Activated T-cell treated with anti-CD3 and anti-CD28 coated beads for 48 hours (primary cell): ENCODE measurements at places on chromosomes 16 and 17.

DNA sequence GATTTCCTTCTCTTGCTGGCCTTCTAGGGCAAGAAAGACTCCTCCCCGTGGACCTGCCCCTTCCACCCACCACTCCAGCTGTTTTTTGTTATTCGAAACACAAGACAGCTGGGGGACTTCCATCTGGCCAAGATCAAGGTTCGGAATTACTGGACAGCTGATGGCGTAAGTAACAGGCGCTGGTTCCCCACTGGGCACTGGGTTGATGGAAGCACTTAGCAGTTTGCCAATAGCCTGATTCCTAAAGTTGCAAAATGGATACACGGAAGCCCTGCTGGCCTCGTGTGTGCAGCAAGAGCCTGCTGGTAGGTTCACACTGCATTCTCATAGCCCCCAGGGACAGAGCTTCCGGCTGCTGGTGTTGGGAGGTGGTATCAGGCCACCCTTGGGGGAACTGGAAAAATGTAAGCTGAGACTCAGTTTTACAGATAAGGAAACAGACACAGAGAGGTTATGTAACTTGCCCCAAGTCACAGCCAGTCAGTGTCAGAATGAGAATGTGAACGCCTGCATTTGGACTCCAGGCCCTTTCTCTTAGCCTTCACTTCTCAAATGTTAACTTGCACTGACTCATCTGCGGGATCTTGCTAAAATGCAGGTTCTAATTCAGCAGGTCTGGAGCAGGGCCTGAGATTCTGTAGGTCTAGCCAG is 171.7 kb downstream of the KATNIP start:
- no peak for DNase-seq

DNA sequence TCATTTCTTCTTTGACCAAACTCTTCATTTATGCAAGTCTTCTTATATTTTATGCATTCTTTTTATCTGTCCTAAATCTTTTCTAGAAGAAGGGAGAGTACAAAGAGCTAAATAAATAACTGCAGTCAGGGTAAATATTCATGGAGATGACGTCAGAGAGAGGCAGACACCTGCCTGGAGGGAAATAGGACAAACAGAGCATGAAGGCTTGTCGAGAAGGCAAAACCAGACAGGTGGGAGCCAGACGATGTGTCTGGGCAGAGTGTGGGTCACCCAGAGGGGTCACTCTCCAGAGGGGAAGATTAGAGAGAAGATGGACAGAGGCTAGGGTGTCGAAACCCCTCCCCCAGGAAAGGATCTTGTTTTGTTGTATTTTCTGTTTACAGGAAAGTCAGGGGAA is 78.3 kb upstream of the RPL38 start:
- DNase-seq, result no peak

DNA sequence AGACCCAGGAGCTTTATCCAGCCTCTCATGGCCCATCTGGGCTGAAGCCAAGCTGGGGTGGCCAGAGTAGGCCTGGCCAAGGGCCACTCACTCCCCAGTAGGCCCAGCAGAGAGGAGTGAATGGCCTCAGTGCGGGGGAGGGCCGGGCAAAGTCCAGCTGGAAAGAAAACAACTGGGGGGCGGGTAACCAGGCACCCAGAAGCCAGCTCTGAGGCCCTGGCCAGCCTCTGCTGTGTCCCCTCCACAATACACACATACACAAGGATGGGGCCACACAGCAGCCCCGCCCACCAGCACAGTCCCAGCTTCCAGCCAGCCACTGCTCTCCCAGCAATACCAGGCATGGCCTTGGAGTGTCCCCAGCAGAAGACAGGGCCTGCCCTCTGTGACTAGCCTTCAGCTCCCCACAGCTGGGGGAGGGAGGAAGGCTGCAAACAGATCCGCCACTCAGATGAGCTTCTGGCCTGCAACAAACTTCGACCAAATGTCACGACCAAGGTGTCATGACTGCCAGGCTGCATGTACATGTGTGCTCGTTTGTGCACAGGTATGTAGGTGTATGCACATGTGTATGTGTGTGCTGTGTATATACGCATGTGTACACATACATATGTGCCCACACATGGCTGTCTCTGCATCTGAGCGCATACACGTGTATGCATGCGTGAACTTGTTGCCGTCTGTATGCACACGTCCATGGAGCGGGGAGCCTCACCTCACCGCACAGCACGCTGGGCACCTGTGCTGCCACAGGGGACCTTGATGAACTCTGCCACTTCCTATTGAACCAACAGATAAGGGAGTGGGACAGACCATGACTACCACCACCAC is 5.0 kb downstream of the CARHSP1 start:
- DNase-seq, result no peak

DNA sequence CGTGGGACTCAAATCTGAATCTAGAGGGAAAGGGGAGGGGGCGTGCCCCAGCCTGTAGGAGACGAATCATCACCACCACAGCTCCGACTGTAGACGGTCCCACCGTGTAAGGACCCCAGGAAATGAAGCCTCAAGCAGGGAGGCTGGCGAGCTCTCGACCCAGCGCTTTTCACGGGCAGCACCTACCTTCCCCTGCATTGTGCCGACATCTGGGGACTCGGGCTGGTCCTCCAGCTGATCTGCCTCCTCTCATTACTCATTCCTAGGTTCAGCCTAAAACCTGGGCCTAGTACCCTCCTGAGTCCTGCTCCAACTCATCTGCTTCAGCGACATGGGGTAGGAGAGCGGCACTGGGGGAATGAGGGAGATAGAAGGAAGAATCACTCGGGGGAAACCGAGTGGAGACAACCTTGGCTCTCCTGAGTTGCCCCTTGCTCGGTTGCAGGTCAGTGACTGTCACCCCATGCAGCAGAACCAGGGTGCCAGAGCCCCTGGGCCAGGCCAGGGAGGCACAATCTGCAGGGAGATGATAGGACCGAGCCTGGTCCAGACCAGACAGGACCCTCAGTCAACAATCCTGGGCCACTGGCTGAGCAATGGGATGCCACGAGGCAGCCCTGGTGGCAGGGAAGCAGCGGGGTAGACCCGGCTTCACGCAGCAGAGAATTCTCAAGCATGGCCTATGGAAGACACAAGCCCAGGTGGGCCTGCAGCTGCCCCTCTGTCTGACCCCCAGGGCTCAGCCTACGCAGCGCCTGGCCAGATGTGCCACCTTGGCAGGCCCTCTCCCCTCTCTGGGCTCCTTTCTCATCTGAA is 833 bp upstream of the BCAR1 start:
- no peak for DNase-seq

DNA sequence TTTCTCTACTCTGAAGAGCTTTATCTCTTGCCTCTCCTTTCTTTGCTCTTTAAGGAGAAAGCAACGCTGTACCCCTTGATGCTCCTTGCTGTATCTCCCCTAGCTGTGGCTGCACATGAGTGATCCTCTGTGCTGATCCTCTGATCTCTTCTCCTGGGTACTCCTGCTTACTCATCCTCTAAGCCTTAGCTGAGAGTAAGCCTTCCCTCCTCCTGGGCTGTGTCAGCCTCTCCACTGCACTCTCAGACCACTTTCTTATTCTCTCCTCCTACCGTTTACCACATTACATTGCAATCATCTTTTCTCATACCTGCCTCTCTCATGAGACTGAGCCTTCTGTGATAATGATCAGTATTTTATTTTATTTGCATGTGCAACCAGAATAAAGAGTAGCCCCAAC is 25.1 kb downstream of the SOX9 start:
- DNase-seq, result no peak

DNA sequence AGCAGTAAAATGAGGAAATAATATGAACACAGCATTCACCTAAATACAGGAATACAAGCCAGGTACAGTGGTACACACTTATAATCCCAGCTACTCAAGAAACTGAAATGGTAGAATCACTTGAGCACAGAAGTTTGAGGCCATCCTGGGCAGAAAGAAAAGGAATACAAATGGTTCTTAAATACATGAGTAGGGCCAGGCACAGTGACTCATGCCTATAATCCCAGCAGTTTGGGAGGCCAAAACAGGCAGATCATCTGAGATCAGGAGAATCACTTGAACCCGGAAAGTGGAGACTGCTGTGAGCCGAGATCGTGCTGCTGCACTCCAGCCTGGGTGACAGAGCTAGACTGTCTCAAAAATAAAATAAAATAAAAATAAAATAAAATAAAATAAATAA is 23.0 kb upstream of the SMG8 start:
- no peak for DNase-seq

- DNase-seq, result no peak
Measured at GRCh38 chr17:74759941-74760340, 11.5 kb downstream of the NHERF1 start.

- no peak for DNase-seq
Measured at GRCh38 chr16:2337431-2338296, 2.9 kb downstream of the ABCA3 start.

DNA sequence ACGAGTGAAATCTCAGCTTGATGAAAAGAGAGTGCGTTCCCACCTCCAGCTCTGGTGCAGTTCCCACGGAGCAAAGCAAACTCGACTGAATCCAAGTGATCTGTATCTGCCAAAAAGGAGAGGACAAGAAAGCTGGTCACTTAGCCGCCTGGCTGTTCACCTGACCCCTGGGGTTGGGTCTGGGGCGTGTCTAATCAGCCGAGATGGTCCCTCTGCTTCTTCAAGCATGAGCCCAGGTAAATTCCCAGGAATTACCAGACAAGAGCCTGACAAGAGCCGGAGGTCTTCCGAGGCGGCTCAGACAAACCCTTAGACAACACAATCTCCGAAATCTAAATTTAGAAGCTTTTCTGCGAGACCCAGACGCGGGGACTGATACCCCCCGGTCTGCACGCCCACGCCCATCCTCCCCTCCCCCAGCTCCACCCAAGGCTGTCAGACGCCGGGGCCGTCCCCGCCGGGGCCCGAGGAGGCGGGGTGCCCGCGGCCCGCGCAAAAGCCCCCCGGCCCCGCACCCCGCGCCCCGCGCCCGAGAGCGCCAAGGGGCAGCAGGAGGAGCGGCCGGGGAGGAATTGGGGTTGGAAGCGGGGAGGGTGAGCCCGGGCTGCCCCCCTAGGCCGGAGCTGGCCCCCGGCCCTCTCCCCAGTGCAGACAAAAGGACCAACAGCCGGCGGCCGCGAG is 674 bp downstream of the ZNF821 start:
- DNase-seq, result peak; percentile 42

DNA sequence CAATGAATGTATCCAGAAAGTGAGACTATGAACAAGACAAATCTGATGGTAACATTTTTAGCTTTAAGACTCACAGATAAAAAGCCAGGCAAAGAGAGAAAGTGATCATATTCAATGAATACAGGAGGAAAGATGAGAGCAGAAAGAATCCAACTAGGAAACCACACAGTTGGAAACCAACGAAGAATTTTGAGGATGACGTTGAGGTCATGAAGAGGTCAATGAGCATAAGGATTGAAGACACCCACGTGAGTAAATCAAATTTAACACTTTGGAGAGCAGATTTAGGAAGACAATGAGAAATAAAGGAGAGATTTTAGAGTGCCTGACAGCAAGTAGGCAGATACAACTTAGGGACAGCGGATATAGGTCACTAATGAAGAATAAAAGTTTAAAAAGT is 948.1 kb downstream of the KCNJ2 start:
- no peak for DNase-seq

DNA sequence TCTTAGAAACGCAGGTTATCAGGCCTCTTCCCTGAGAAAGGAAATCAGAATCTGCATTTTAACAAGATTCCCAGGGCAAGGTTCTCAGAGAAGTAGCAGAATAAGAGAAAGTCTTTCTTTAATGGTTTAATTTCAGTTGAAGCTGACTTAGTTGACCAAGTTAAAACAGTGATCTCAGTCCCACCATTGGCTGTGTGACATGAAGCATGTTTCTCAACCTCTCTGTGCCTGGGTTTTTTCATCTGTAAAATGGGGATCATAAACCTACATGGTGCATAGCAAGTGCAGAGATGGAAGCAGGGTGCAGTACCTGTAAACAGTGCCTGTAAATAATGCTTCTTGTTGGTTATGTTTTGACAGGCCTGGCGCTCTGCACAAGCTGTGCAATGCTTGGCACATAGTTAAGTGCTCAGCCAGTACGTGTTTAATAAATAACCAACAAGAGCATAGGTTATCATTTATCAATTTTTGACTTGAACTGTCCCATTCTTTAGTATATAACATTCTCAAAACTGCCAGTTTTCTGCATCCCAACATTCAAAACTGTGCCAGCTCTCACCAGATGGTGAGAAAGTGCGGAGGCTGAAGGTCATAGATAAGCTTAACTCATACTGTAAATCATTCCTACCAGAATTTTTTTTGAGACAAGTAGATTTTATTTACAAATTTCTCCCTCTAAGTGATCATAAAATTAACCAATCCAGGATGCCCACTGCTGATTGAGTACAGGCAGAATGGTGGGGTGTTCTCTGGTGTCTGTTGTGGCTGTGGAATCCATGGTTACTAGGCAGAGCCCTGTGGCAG is 6.9 kb downstream of the C17orf67 start:
- no peak for DNase-seq

DNA sequence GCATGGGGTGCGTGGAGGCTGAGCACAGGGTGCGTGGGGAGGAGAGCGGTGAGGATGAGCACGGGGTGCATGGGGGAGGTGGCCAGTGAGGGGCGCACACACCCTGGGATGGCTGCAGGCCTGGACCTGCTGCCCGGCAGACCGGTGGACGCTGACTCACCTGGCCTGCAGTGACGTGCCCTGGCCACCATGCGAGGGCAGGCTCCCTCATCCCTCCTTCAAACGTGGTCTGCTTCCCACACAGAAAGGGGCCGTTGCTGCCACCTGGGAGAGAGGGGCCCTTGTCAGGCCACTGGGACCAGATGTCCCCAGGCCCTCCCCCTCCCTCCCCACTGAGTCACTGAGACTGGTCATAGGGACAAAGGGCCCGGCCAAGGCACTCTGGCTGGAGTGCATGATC is 20.1 kb upstream of the APRT start:
- DNase-seq, result no peak

- DNase-seq, result no peak
Measured at GRCh38 chr17:21677911-21678310, 14.4 kb upstream of the KCNJ18 start.

DNA sequence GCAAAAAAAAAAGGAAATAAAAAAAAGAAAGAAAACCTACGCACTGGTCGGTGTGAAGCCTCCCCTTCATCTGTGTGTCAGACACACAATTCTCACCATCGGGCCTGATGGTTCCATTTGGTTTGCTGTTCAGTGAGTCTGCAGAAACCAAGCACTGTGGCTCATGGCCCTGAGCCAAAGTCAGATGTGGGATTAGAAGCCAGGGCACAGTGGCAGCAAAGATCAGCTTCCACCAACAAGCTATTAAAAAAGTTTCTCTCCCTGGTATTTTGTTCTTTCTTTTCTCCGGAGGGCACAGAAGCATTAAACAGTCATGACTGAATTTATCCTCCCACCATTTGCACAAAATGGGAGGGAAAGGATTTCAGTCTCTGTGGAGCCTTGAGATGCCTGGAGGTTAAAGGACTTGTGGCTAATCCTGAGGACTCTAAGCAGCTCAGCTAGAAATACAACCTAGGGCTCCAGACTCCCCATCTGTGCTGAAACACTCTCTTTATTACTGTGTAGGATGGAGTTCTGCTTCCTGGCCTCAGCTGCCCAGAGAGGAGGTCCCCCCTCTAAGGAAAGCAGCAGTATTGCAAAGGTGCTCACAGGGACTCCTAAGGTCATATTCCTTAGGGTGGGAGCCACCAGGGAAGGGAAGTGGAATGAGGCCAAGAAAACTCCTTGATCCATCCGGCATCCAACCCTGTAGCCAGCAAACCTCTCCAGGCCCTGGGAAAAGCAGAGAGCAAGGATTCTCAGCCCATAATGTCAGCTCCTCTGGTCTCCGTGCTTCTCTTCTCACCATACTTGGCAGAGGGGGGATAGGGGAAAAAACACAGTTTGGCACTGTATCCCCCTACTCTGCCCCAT is 28.2 kb downstream of the SLC39A11 start:
- DNase-seq, result no peak

GRCh38 chr16:83392743-83393142 is 415.0 kb upstream of the HSBP1 start:
- no peak for DNase-seq
